Caco-2 (cell line): ENCODE measurements at places on chromosomes 12 and 14. TPM values are rescaled to one million over a fixed set of nuclear protein-coding genes. Genes with fewer than 3 reads are reported as not detected.

DNA sequence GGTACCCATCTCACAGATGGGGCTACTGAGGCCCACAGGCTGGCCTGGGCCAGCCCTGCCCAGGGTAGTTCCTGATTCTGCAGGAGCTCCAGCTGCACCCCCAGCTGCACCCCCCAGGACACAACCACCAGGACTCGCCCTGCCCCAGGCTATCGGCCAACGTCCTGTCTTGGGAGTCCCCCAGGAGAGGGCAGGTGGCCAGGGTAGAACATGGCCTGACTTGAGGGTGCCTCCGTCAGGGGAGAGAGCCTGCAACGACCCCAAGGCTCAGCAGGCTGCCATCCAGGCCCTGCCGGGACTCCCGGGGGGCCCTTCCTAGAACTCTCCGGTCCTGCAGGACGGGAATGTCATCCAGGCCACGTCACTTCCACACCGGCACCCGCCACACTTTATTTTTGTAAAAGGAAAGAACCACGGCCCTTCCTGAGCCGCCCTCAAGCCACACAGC is 15.8 kb downstream of the JAG2 start:
- no peak for DNase-seq

- DNase-seq, result no peak
Measured at GRCh38 chr14:53793790-53794505, 162.7 kb downstream of the BMP4 start.

- DNase-seq, result no peak
Measured at GRCh38 chr12:6615802-6616201, 8.6 kb upstream of the CHD4 start.

DNA sequence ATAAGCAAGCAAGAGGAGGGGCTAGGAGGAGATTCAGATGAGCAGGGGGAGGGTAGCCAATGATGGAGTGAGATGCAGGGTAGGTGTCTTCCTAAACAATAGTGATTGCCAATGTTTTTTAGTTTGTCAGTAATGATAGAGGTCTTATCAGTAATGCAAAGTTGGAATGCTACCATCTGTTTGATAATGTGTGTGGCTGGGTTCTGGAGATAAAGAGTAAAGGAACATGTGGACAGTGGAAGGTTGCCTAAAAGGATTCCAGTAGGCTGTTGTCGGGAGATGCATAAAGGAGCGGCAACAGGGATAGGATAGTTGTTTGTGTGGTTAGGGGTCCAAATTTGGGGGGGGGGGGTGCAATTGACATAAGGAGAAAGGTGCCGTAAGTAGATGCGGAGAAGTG is 52.5 kb downstream of the TESPA1 start:
- no peak for DNase-seq

DNA sequence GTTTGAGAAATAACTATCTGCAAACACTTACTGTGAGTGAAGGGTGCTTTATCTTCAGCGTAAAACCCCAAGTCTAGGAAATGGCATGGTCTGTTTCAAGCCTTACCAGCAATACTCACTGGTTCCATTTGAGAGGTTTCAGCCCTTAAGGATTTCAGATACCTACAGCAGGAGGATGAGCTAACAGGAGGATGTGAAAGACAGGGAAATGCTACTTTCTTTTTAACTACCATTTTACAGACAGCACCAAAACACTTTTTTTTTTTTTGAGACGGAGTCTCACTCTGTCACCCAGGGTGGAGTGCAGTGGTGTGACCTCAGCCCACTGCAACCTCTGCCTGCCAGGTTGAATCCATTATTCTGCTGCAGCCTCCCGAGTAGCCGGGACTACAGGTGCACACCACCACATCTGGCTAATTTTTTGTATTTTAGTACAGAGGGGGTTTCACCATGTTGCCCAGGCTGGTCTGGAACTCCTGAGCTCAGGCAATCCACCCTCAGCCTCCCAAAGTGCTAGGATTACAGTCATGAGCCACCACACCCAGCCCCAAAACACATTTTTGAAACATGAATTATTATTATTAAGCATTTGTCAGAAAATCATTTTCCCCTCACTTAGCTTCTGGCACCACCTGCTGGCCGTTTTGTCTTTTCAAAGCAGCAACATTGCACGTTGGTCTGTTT is 4.6 kb downstream of the MTRFR start:
- peak; percentile 63 for DNase-seq

- no peak for DNase-seq
Measured at GRCh38 chr14:24055971-24056799, 4.4 kb downstream of the CARMIL3 start.

- DNase-seq, result peak; percentile 41
Measured at GRCh38 chr12:5912437-5913334, 32.4 kb downstream of the ANO2 start.

DNA sequence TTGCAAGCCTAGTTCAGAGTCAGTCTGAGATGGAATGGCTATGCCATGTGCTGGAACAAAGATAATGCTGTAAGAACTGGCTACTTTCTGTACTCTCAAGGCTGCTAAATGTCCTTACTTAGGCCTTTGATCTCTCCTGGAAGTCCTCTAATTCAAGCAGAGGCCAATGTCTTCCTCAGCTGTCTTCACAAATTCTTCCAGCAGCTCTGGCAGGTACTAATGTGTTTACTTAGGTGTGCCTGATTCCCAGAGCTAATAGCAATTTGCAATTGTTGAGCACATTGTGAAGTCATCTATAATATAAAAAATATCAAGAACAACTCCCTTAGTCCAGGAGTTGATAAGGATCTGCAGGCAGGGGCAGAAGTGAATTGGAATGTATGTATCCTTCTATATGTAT is 3.8 kb upstream of the MYF5 start:
- no peak for DNase-seq

- no peak for DNase-seq
Measured at GRCh38 chr12:108099778-108100489, 29.2 kb upstream of the WSCD2 start.

- no peak for DNase-seq
Measured at GRCh38 chr14:20587489-20588154, at the start of gene RNASE11. TSS of gene RNASE11 (minus strand) at chr14:20588001.

- DNase-seq, result no peak
Measured at GRCh38 chr12:94563286-94563685, 87.1 kb downstream of the TMCC3 start.

GRCh38 chr12:110641521-110641920 is 27.6 kb downstream of the TCTN1 start:
- no peak for DNase-seq

- no peak for DNase-seq
Measured at GRCh38 chr12:15494329-15495046, 172.2 kb downstream of the PTPRO start.

GRCh38 chr12:100215209-100215608 is 14.6 kb downstream of the ACTR6 start:
- DNase-seq, result no peak

DNA sequence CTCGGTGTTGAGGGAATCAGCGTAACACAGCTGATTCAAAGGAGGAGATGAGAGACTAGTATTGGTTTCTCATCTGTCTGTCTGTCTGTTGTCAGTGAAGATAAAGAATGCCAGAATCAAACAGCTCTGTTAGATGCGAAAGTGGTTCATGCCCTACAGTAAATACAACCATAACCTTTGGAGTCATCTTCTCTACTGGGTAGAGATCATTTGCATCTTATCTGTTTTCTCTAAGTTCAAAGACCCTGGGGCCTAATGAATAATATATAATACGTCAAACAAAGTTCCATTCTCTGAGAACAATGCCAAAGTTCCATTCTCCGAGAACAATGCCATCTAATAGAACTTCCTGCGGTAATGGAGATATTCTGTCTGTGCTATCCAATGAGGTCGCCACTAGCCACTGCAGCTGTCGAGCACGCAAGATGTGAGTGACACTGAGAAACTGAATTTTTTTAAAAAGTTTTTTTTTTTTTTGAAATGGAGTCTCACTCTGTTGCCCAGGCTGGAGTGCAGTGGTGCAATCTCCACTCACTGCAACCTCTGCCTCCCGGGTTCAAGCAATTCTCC is 6.6 kb downstream of the IL31 start:
- DNase-seq, result no peak

- no peak for DNase-seq
Measured at GRCh38 chr12:57607958-57608663, 3.1 kb upstream of the ARHGEF25 start.

DNA sequence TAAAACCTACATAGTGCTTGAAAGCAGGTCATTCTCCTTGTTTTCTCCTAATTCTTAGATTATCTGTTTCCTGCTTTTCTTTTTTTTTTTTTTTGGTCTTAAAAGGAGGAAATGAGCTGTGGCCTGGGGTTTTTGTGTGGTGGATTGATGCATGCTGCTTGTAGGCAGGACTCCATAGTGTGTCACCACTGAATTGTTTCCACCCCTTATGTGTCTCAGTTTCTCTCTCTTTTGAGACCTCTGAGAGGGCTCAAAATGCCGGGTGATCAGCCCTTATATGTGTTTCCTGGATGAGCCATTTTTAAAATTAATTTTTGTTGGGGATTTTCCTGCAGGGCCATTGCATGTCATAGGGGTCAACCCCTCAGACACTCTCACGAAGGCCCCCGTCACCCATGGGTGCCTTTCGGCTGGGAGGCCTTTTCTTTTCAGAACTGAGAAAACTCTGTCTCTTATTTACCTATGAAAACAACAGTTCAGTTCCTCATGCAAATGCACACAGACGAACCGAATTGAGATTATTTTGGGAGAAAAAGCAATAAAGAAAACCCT is 32.0 kb upstream of the LRRK2 start:
- no peak for DNase-seq

- DNase-seq, result peak; percentile 55
Measured at GRCh38 chr12:130878193-130879185, 6.6 kb downstream of the RAN start.

DNA sequence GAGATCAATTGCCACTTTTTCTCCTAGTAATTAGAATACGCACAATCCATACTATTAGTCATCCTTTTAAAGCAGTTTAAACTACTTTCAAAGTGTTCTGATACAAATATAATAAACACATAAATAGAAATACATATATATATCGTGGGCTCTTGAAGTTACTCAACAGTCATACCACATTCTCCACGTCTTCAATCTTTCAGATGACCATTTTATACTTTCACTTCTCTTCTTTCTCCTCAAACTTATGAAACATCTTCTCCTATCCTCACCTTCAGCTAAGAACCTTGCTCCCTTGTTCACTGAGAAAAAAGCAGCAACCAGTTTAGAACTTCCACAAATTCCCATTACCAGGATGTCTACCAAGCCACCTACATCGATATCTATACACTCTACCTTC is 19.2 kb downstream of the CEP290 start:
- DNase-seq, result no peak

DNA sequence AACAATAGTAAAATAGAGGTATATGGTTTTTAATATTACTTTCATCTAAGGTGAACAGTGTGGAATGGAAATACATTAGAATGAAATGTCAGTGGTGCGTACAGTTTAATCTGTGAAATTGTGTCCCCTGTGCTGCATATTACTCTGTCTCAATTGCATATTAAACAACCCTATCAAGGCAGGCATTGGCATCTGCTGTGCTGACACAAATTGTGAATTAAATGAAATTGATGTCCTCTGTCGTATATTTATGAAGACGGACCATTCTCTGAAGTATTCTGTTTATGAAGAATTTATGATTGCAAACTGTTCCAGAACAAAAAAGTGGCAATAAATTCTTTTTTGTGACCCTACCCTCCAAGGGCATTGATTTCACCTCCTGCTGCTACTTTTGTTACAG is 204.4 kb upstream of the NPAS3 start:
- no peak for DNase-seq

PPFIA2 gene
- not detected in 2 replicates for total RNA-seq

RPL10L gene
- not detected in 2 replicates for total RNA-seq

PLEKHD1 gene
- total RNA-seq, result 0.42 and 0.50 TPM in 2 replicates

PPM1H gene
- 145 and 151 TPM in 2 replicates for total RNA-seq

UBR7 gene
- total RNA-seq, result 14.3 and 19.6 TPM in 2 replicates

ABHD12B gene
- total RNA-seq, result not detected in 2 replicates

CEBPE gene
- total RNA-seq, result not detected in 2 replicates

SDSL gene
- total RNA-seq, result 4.0 and 4.5 TPM in 2 replicates

BCL7A gene
- 13.0 and 15.5 TPM in 2 replicates for total RNA-seq
